ENCODE measurements at places on chromosomes 12 and 14.

DNA sequence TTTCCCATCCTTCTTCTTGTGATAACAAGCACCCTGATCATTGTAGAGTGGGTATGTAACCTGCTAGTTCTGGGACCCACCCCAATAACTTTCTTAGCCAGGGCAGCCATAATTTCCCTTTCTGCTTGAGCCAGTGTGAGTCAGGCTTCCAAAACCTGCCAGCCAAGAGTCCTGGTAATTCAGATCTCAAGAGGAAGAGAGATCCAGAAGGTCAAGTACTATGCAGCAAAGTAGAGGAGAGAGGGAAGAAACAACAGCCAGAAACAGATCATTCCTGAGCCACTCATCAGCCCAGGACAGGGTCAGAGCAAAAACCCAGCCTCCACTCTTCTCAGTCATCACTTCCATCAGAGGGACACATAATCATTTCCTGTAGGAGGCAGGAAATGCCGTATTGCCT is 182.0 kb downstream of the DICER1 start:
- DNase-seq = peak; percentile 57

DNA sequence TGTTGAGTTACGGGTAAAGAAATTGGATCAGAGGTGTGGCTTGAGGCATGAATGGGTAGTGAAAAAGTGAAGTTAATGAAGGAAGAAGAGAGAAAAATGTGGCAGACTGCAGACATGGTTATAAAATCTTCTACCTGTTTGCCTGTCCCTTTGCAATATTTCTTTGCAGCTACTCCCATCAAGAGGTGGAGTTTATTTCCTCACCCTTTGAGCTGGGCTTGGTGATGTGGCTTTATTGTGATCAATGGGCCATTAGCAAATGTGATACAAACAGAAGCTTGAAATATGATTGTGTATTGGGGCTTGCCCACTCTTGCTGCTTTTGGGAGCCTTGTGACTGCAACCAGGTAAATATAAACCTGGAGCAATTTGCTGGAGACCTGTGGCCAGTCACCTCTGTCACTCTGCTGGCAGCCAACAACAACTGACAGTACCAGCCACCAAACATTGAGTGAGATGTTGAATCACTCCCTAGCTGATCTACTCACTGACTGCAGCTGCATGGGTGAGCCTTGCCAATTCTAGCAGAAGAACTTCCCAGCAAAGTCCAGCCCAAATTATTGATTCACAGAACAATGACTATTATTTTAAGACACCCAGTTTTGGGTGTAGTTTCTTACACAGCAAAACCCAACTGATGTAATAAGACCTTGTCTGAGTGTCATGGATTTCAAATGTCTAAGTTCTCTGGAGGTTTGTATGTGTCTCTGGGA is 151.0 kb upstream of the ATP2B1 start:
- DNase-seq = no peak

GRCh38 chr14:101598571-101599233 is 37.4 kb downstream of the DIO3 start:
- no peak for DNase-seq

DNA sequence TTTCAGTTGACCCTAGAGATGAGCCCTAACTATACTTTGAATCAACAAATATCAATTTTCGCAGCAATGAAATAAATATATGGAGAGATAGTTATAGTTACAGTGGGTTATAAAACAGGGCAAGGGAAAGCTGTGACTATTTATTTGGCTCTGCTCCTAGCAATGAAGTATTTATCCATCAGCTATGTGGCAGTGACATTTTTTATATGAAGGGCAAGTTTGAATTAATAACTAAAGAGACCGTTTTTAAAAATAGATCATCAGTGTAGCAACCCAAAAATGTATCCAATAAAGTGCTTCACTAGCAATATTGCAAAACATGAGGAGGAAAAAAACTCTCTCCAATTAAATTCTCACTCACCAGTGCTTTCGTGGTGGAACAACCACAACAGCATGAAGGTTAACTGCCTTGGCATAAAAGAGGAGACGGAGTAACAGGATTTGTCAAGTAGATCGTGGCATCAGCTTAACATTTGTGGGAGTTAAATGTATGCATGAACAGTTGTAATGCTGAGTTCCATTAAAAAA is 58.1 kb upstream of the NUDT4 start:
- DNase-seq = no peak

GRCh38 chr12:24798335-24798734 is 150.6 kb downstream of the BCAT1 start:
- no peak for DNase-seq

DNA sequence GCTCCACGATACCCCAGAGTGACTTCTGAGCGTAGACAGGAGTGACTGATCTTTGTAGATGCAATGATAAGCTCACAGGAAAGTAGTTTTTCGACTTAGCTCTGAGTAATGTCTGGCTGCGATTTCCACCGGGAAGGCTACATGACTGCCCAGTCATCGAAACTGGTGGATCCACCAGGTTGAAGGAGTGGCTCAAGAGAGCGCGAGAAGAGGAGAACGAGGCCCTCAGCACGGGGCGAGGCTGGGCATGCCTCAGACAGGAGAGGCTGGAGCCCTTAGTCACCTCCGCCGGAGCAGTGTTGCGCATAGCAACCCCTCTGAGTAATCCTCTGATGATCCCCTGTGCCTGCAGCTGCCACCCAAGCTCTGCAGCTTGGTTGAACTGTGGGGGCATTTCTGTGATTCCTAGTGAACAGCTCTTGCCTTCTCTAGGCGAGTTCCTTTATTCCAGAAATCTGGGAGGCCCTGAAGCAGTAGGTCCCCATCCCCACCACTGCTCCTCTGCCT is 25.6 kb downstream of the ELK3 start:
- no peak for DNase-seq

GRCh38 chr14:92584220-92584619 is 70.6 kb downstream of the RIN3 start:
- no peak for DNase-seq
